ENCODE measurements at places on chromosomes 4 and X.

GRCh38 chr4:101961144-101961543 is 170.6 kb downstream of the BANK1 start:
- DNase-seq, result peak; percentile 52

- no peak for DNase-seq
These were observed 358.9 kb downstream of the FBXO8 start for GRCh38 chr4:173924561-173924960.

- no peak for DNase-seq
These were observed 18.5 kb downstream of the SPATA18 start for GRCh38 chr4:52069571-52069970.

- peak; percentile 49 for DNase-seq
These were observed 194.6 kb upstream of the FTHL17 start for GRCh38 chrX:31266203-31267076.

- no peak for DNase-seq
These were observed 156.5 kb upstream of the PJA1 start for GRCh38 chrX:69321789-69322188.

DNA sequence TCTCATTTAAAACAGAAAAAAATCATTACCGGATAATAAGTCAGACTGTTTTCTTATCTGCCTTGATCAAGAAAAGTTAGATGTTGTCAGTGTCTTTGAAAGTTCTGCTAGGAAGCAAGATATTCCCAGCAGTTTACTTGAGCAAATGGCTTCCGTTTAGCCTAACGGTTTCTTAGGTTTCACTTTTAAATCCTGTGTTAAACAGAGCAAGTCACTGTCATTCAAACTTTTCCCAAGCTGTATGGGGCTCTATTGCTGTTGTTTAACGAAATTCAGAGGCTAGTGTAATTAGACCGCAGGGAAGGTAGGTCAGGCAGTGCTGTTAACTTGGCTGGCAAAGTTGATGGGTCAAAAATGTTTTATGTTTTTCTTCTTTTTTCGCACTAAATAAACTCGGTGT is 80.3 kb upstream of the NEIL3 start:
- DNase-seq, result no peak

DNA sequence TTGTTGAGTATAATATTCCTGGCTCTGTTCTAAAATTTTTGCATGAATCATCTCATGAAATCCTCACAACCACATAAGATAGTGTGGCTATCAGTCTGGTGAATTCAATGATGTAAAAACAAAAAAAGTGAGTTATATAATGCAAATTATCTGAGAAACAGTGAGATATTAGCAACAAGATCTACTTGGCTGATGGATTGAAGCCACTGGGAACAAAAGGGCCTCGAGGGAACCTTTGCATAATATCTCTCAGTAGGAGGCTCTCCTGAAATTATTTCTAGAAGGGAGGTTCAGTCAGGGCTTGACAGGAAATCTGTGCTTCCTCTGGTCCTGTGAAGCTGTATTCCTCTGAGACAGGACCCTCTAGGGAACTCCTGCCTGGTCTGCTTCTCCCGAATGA is 30.1 kb upstream of the NUP54 start:
- no peak for DNase-seq

DNA sequence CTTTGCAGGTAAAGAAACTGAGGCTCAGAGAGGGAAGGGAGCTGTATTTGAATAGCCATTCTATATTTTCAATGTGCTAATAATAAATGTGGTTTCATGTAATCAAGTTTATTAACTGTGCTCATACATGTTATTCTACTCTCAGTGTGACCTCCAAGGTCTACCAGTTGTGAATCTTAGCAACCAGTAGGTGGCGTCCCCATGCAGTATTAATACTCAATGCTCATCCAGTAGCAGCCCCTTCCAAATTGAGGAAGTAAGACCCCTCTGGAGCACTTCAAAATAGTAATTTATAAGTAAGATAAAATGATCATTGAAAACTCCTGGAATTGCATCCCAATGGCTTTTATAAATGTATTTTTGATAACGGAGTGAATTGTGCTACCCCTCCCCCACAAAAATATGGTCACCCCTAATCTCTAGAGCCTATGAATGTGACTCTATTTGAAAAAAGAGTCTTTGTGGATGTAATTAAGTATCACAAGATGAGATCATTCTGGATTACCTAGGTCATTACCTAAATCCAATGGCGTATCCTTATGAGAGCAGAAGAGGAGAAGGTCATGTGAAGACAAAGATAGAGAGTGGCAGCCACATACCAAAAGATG is 20.4 kb upstream of the SEPSECS start:
- DNase-seq, result peak; percentile 55

DNA sequence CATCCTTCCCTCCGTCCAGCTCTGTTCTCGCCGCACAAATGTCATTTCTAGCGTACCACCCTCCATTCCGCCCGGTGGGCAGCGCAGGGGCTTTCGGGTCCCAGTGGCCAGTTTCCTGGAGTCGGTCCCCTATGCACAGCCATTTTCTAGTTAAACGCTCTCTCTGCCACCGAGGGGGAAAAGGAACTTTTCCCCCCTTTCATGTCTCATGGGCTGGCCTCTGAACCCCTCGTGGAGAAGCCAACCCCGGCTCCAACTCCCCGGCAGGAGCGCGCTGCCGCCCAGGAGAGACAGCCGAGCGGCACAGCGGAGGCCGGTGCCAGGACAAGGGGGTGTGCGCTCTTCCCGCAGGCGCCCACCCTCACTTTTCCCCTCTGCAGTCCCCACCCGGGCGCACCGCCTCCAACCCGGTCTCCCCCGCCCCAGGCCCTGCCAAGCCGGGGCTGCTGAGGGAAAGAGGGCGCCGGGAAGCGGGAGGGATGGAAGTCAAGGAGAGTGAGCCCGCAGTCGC is 662 bp downstream of the APBB2 start:
- no peak for DNase-seq

DNA sequence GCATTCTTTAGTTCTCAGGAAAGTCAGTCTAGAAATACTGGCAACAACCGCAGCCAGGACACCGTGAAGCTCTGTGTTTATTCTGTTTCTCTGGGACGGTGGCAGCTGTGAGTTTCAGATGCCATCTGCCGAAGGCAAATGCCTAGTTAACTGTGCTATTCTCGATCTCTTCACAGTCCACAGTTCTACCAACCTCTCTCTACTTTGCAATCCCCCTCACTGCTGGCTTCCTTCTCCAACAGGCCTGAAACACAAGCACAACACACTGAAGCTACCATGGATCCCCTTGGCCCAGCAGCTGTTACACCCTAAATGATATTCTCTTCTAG is 118.8 kb downstream of the ZNF827 start:
- no peak for DNase-seq

GRCh38 chr4:60822986-60823385 is 377.1 kb upstream of the ADGRL3 start:
- no peak for DNase-seq

DNA sequence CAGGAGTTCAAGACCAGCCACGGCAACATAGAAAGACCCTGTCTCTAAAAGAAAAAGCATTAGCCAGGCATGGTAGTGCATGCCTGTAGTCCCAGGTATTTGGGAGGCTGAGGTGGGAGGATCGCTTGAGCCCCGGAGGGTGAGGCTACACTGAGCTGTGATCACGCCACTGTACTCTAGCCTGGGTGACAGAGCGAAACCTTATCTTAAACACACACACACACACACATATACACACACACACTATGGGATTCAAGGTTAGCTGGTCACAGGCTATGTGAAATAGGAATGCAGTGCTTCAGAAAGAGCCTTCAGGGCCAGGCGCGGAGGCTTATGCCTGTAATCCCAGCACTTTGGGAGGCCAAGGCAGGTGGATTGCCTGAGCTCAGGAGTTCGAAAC is 23.5 kb downstream of the NLGN3 start:
- no peak for DNase-seq

DNA sequence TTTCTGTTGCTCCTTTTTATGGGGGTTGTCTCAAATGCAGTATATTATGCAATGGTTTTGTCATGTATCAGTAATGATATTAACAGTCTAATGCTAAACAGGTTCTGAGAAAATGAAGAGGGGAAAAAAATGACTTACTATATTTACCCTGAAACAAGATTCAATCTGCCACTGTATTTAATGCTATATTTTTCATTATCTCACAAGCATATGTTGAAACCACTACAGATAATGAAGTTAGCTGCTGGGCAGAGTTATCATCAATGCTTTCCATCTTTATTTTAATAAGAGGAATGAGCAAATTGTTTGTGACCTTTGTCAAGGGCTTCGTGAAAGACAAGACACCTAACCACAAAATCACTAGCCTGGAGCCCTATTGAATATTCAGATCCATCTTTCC is 32.6 kb upstream of the NAA11 start:
- DNase-seq, result no peak

GRCh38 chr4:47990145-47990544 is 26.3 kb downstream of the CNGA1 start:
- DNase-seq, result no peak

DNA sequence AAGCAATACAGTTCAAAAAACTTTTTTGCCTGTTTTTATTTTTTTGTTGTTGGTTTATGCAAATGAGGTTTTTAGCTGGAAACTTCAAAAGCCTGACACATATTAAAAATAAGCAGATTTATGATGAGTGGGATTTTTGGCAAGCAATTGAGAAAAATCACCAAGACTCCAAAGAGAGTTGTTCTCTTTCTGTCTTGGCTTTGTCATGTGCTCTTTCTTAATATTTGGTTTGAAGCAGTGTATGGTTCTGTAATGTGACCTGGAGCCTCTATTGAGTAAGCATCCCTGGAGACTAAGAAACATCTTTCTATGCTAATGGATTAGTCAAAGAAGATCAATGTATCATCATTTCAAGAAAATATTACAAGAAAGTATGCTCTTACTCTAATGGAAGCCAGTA is 11.7 kb downstream of the TRIM2 start:
- no peak for DNase-seq

GRCh38 chr4:97770222-97770621 is 373.1 kb downstream of the STPG2 start:
- DNase-seq, result no peak

DNA sequence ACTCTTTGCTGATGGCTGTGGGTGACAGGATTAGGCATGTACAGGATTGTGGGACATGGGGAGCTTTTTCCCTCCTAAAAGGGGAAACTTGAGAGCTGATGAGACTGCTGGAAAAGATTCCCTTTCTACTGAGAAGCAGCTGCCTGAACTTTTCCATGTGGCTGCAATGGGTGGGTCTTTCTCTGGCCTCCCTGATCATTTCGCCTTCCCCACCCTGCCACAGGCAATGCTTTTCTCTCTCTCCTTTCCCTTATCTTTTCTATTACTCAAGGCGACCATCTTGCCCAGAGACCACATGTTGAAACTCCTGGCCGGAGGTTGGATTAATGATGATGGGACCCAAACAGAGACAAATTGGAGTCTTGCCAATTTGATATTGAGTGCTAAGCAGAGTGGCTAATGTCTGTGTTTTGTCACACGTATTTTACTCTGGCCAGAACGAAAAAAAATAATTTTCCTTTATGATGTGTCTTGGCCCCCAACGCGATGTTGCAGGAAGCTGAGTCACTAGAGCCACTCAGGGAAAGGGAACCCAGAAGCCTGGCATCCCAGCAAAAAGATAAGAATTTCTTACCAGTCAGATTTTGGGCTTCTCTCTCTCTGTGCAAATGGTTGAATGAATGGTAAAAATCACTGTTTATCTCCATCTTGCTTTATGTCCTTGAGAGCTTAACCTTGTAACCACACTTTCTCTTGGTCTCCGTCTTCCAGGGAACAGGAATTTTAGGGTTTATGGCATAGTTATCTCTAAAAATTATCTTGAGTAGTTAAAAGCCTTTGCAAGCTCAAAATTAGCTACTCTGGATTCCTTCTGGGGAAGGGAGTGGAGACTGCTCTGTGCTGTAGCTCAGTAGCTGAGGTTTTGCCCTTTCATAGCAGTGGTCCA is 19.4 kb upstream of the ATP8A1 start:
- DNase-seq, result no peak

DNA sequence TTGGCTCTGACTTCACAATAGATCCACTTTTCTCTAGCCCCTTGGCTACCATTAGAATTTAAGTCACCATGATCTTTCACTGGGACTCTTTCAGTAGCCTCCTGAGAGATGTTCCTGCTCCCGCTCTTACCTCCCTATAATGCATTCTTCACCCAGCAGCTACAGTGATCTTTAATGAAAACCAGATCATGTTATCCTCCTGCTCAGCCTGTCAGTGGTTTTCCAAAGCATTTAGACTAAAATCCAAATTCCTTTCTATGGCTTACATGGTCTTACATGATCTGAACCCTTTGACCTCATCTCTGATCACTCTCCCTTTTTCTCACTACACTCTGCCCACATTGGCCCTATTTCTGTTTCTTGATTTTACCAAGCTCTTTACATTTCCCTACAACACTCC is 18.3 kb upstream of the RPS6KA3 start:
- DNase-seq, result no peak

DNA sequence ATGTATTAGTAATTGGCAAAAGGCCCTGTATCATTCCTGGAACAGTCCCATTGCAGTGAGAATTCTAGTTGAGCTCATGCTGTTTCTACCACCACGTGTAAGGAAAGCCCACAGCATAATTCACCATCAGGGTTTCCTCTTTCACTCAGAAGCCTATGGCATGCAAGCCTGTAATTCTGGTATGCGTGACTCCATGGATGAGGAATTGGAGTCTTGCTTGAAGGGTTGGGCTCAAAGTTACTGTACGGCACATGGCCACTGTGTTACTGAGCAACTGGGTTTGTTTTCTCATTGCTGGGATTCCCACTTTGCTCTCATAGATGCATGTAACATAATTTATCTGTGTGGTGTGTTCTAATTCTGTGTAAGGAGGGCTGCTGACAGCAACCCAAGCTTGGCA is 132.3 kb upstream of the NR3C2 start:
- no peak for DNase-seq

DNA sequence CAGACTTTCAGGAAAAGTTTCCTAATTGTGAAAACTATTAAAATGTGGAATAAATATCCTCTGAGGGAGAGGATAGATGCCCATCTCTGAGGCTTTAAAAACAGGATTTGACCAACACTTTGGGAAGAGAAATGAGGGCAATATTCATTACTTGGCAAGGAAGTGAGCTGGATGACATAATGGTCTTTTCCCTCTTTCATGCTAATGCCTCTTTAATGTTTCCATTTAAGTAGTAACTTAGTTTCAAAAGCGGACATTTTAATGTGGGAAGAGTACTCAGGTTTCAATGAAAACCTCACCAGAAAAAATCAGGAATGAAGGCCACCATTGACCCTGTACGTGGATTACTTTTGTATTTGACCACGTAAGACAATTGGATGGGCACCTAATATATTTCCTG is 503.3 kb downstream of the ANKRD50 start:
- DNase-seq, result no peak

- DNase-seq, result no peak
These were observed 26.4 kb upstream of the LRCH2 start for GRCh38 chrX:115260330-115260729.

DNA sequence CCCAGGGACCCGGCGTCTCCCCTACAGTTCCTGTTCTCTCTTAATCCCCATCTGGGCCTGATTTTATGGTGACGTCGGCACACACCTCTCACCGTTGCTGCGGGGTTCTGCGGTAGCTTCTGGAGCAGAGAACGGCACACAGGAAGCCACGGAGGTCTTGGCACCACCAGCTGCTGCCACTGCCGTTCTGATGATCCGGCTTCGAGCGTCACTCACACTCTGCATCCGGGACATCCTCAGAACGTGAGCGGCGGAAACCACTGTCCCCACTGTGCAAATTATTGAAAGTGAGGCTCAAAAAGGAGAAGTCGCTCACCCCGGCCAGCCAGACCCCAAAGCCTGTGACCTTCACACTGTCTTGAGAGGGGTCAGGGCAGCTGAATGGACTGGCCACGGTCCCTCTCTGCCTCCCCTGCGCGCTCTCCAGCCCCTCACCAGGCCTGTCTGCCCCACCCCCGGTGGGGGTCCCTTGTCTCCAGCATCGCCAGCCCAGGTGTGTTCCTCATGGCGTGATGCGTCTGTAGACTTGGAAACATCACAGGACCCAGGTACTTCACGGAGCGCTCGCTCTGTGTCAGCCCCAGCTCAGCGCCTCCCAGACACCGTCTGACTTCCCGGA is 201.1 kb downstream of the AFAP1 start:
- no peak for DNase-seq
